ENCODE measurements at places on chromosomes 3 and 15.

DNA sequence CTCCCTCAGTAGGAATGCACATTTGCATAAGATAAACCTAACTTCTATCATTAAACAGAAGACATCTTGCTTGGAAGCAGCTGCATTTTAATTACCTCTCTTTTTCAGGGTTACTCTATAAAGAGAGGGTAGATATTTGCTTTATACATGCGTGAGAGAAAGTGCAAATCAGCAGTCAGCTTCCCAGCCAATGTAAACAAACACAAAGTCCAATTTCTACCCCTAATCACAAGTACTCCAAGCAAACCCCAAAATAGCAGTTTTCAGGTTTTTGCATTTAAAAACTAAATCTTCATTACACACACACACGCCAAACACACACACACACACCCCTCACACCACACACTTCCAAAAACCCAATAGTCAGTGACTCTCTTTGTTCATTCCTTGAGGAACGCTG is 303.9 kb upstream of the ALCAM start:
- DNase-seq, result no peak

- no peak for DNase-seq
Observed at GRCh38 chr15:25635191-25635590, 196.4 kb upstream of the UBE3A start.

- DNase-seq, result no peak
Observed at GRCh38 chr3:190560013-190560895, 46.4 kb downstream of the IL1RAP start.

DNA sequence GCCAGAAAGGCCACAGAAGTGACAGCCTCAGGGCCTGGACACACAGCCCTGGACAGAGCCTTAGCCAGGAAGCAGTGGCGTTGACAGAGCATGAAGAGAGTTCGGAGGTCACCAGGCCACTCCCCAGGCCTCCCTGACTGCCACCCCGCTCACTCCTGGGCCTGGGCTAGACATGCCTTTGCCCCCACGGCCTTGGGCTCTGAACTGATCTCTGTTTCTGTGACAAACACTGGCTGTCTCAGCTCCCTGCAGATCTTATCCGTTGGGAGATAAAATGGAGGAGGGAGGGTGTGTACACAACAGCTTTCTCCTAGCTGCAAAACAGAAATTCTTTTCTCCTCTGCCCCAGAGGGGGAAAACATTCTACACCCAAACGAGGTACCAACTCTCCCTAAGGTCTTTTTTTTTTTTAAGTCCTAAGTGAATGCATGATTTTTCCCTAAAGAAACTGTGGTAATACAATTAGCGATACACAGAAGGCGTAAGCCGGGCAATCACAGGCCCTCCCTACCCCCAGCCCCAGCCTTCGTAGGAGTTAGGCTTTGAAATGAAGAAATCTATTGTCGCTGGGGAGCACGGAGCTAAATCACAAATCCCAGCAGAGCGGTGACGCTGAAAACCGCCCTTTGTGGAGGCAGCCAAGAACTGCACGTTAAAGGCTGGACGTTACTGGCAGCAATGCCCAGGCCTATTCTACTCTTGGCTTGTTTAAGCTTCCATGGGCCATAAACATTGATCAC is 45.0 kb downstream of the SRGAP3 start:
- DNase-seq, result no peak

GRCh38 chr3:103319912-103320311 is 885.1 kb downstream of the ZPLD1 start:
- DNase-seq, result no peak

DNA sequence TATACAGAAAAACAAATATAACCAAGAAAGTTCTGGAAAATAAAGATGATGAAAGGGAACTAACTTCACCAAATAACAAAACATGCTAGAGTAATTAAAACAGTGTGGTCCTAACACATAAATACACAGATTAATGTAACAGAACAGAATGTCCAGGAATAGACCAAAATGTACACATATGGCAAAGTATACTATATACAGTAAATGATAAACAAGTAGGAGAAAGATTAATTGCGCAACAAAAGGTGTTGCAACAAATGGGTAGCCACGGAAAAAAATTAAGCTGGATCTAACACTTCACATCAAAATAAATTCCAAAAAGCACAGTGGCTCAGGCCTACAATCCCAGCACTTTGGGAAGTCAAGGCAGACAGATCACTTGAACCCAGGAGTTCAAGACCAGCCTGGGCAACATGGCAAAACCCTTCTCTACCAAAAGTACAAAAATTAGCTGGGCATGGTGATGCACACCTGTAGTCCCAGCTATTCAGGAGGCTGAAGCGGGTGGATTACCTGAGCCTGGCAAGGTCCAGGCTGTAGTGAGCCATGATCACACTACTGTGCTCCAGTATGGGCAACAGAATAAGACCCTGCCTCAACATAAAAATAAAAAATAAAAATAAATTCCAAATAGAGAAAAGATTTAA is 19.8 kb downstream of the SCAP start:
- no peak for DNase-seq

GRCh38 chr3:89278302-89279025 is 171.0 kb downstream of the EPHA3 start:
- DNase-seq, result no peak

GRCh38 chr3:153757839-153758238 is 363.4 kb upstream of the ARHGEF26 start:
- DNase-seq, result no peak

GRCh38 chr15:92421976-92422375 is 28.3 kb downstream of the ST8SIA2 start:
- DNase-seq, result no peak

DNA sequence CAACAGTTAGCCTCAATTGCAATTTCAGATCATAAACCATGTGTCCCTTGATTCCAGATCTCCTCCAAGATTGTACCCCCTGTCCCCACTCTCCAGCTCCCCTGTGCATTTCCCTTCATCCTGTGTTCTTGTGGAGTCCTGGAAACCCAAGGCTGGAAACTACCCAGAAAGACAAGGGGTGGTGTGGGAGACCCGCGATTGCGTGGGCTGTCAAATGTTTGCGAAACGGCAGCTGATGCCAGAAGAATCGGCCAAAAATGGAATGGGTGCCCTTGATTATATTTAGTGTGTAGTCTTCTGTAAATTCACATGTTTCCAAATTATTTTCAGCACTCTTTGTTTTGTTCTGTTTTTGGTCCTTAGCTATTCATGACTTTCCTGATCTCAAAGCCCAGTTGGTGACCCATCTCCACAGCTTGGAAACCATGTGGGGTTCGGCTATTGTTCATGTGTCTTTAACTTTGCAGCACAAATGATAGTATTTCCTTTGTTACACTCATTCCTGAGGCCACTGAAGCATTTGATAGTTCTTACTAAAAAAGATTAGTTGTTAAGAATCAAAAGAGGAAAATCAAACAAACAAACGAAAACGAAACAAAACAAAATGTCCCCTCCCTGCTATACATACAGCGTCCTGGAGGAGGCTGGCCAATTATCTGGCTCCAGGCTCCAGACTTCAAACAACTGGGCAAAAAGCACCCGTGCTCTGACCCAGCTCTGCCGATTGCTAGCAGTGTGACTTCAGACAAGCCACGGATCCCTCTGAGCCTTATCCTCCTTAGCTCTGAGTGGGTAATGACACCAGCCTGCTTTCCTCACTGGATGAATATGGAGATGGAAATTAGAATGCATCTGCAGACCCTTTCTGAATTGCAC is 120.9 kb downstream of the CACNA2D3 start:
- DNase-seq, result no peak

DNA sequence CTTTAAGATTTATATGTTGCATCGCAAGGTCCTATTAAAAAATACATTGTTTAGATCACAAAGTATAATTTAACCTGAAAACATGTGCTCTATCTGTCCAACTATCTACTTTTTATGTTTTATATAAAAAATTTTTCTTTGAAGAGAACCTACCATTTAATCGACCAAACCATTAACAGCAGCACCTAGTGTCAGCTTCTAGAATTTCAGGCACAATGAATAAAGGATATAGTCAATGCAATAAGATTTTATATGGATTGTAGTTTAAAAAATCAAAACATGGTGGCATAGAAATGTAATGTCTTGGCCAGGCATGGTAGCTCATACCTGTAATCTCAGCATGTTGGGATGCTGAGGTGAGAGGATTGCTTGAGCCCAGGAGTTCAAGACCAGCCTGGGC is 313.7 kb downstream of the GAP43 start:
- no peak for DNase-seq

DNA sequence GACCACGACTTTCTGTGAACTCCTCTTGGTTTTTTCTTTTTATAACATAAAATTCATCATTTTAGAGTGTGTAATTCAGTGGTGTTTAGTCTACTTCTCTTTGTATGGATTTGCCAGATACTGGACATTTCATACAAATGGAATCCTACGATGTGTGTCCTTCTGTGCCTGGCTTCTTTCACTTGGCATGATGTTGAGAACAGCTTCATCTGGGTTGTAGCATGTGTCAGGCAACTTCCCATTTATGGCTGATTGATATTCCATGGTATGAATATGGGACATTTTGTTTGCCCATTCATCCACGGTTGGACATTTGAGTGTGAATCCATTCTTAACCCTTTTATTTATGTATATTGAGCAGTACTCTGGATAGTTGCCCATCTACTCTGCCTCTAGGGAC is 82.7 kb upstream of the KLF13 start:
- DNase-seq, result no peak

DNA sequence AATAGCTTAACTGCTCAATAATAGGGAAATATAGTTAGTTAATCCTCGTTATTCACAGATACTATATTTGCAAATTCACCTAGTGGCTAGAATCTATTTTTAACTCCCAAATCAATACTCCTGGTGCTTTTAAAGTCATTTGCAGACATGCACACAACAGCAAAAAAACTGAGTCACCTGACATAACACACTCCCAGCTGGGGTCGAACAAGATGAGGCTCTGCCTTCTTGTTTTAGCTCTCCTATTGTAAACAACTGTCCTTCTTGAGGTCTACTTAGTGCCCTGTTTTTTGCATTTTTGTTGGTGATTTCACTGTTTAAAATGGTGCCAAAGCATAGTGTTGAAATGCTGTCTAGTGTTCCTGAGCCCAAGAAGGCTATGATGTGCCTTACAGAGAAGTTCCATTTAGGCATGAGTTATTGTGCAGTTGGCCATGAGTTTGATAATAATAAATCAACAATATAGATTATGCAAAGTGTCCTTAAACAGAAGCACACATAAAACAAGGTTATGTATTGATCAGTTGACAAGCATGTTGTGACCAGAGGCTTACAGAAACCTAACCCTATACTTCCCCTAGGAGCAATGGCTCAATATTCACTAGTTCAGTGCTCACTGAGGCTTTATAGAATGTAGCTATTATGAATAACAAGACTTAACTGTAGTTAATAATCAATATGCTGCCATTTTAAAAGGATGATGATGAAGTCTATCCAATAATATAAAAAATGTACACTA is 18.6 kb downstream of the MAP3K13 start:
- DNase-seq, result no peak

DNA sequence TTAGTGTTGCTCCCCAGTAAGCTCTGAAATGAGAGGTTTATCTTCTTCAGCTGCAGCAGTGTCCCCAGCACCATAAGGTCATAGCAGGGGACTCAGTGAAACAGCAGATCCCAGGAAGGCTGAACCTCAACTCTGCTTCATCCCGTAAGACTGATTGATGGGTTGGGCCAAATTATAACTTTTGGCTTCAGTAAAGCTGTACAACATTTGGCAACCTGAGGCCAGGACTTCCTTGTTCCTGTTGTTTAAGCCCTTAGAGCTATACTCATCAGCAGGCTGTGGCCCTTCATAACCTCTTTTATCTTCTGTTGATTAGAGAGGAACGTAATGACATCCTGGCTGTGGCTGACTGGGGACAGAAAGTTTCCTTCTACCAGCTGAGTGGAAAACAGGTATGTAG is 29.0 kb downstream of the IFT122 start:
- DNase-seq, result no peak

- DNase-seq, result no peak
Observed at GRCh38 chr3:123281929-123282328, 80.2 kb downstream of the SEC22A start.

DNA sequence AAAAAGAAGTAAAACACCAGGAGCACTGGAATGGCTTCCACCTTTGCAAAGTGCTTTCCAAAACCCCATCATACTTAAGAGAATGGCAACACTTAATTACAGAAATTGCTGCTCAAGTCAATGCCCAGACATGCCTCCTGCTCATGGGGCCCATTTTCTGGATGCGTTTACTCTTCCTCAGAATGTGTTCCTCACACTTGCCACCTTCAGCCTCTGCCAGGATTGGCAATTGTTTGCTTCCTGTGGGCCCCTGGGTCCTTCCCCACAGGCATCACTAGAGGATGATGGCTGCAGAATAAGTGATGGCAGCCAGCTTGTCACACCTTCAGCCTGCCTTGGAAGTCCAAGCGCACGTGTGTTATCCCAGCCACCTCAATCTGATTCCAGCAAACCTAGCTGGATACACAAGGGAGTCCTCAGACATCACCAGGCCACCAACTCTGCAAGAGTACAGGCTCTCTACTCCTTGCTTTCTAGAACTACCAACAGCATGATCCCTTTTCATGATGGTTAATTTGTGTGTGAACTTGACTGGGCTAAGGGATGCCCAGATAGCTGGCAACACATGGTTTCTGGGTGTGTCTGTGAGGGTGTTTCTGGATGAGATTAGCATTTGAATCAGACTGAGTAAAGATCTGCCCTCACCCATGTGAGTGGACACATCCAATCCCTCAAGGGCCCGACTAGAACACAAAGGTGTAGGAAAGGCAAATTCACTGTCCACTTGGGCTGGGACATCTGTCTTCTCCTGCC is 4.9 kb upstream of the NUP210 start:
- DNase-seq, result no peak

DNA sequence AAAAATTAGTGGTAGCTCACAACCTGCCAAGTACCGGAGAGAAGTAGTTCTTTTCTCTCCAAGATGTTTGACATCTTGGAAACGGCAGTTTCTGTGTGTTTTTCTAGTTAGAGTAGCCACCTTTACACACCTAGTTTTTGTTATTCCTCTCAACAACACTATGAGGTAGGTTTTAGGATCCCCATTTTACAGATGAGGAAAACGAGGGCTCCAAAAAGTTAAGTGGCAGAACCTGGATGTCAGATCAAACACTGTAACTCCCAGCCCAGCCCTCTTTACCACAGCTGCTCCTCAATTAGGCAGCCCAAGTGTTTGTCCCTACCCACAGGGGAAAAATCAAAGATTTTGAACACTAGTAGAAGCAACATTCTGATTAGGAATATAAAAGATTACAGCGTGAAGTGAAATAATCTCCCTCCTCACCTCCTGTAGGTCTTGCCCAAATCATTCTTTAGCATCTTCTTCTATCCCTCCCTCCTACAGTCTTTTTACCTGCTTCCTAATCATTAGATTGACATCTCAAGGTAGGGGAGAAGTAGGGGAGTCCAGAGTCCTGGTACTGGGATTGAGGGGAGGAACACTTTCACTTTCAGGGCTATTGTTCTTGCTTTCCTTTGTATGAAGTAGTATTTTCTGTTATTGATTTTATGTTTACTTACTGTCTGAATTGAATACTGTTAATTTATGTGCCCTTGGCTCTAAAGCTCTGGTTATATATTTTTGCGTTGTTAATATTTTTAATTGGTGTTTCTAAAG is 142.6 kb downstream of the CMSS1 start:
- no peak for DNase-seq

- no peak for DNase-seq
Observed at GRCh38 chr3:142282503-142282902, 57.1 kb upstream of the GK5 start.
